ENCODE measurements at places on chromosomes 5 and 9.

DNA sequence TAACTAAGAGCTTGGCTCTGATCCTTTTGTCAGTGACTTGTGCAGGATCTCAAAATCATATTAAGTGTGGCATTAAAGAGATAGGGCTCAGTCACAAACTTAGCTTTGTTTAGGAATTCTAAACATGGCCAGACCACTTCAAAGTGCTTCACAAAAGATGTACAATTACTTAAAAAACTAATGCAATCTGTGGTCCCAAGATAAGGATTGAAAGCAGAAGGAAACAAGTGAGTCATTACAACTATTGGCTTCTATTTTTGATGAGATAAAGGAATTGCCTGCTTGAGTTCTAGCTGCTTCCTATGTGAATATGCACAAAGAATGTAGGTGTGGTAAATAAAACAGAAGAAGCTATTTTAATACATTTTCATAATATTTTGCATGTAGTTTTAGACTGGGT is 44.9 kb upstream of the SLC12A2 start:
- DNase-seq = peak; percentile 51

GRCh38 chr5:133321833-133322420 is 270.1 kb downstream of the HSPA4 start:
- DNase-seq = no peak

DNA sequence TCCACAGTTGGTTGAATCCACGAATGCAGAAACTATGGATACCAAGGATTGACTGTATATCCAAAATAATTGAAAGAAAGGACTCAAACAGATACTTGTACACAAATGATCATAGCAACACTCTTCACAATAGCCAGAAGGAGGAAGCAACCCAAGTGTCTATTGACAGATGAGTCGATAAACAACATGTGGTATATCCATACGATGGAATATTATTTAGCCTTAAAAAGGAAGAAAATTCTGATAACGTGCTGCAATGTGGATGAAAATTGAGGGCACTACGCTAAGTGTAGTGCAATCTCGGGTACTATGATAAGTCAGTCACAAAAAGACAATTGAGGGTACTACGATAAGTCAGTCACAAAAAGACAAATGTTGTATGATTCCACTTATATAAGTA is 83.6 kb upstream of the CPEB4 start:
- no peak for DNase-seq

DNA sequence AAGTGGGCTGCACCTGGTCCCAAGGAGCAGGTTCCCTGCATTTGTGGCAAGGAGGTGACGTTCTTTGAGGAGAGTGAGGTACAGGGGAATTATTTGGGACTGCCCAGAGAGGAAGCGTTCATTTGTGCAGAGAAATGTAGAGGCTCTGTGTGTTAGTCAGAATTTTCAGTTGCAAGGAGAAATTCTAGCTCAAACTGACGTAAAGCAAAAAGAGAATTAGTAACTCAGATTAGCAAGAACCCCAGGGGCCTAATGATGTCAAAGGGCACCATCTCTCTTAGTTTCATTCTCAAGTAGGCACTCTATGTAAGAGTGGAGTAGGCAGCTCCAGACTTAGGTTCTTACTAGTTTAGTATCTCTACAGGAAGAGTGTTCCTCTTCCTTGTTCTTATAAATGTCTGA is 2.4 kb upstream of the TXN start:
- no peak for DNase-seq

DNA sequence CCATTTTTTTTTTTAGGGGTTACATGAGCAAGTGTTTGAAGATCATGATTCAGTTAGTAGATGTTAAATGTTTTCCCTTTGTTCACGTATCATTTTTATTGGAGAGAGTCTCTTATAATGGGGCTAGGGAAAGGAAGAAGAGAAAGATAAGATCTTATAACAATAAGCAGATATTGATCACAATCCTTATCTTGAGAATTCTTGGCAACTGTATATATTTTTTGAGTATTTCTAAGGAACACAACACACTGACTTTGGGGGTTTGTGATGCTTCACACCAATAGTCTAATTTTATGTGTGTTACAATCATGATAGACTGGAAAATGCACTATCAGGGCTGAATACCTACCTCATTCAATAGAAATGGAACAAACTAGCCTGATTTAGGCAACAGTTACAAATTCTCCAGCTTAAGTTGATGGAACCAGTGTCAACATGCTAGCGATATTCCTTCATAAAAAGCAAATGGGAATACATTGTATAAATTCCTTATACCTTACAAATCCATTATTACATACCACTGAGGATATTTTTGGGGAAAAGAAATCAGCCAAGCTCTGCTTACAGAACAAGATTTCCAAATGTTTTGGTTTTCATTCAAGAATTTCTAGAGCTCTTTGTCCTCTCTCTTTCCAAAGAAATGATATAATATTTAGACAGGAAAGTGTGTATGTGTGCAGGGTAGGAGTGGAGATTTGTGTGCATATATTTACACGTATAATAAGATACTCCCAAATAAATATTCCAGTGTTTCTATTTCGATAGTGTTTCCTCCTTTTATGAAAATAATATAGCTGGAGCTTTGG is 41.5 kb downstream of the SVEP1 start:
- DNase-seq = no peak
